ENCODE measurements at places on chromosomes 2 and 18.

- no peak for DNase-seq
Observed at GRCh38 chr18:62435435-62436031, 87.3 kb upstream of the ZCCHC2 start.

GRCh38 chr2:151808258-151809072, 19.8 kb downstream of the ARL5A start:
- DNase-seq = no peak

DNA sequence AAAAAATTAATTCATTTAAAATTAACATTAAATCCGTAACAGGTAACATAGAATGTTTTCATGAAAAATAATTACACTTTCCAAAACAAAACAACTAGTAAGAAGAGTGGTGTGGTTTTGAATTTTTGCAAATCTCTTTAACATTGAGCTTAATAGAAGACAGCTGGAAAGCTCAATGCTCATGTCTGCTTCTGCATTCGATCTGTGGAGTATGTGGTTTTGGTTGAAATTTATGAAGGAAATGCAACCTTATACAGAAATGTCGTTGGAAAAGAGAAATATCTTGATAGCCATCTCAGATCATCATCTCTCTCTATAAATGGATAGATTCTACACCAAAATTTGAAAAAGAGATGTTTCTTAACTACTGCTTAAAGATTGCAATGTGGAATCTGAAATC, 17.3 kb upstream of the FHL2 start:
- no peak for DNase-seq

- DNase-seq = no peak
Observed at GRCh38 chr2:187481543-187481942, 33.5 kb upstream of the CALCRL start.

GRCh38 chr2:165008730-165009315, 53.5 kb upstream of the SLC38A11 start:
- DNase-seq = no peak

GRCh38 chr2:180907731-180908130, 72.7 kb upstream of the UBE2E3 start:
- DNase-seq = no peak

- DNase-seq = peak; percentile 13
Observed at GRCh38 chr2:64202206-64202845, 58.1 kb upstream of the PELI1 start.

- DNase-seq = peak; percentile 14
Observed at GRCh38 chr2:177929662-177930522, 142.7 kb downstream of the PDE11A start.

GRCh38 chr2:101610750-101611315, 86.7 kb upstream of the MAP4K4 start:
- DNase-seq = no peak

Data from NCI-H2029 (cell line).